Colonic mucosa (tissue), 4 donors: ENCODE measurements at places on chromosomes 7 and 10. TPM values are rescaled to one million over a fixed set of nuclear protein-coding genes. Genes with fewer than 3 reads are reported as not detected.

Gene ELAPOR2
- 11.8 TPM for total RNA-seq

Gene FASTK
- 67.0 TPM for total RNA-seq

DNA sequence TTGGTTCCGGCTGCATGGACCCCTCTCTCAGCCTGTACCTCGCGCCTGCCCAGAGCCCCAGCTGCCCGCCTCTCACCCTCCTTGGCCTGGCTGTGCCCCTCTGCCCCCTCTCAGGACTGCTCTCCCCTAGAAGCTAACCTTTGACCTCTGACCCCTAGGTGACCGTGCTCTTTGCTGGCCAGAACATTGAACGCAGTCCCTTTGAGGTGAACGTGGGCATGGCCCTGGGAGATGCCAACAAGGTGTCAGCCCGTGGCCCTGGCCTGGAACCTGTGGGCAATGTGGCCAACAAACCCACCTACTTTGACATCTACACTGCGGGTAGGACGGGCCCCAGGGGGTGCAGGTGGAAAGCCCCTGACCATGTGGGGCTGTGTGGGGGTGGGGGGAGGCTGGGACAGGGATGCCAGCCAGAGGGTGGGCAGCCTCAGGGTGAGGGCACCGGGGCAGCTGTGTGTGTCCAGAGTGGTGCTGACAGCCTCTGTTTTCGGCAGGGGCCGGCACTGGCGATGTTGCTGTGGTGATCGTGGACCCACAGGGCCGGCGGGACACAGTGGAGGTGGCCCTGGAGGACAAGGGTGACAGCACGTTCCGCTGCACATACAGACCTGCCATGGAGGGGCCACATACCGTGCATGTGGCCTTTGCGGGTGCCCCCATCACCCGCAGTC, 8.0 kb downstream of the FLNC start:
- DNase-seq = no peak

- DNase-seq = no peak
Observed at GRCh38 chr10:95431900-95432342, 129.2 kb downstream of the SORBS1 start.

Gene CREB5
- 0.54 TPM for total RNA-seq

DNA sequence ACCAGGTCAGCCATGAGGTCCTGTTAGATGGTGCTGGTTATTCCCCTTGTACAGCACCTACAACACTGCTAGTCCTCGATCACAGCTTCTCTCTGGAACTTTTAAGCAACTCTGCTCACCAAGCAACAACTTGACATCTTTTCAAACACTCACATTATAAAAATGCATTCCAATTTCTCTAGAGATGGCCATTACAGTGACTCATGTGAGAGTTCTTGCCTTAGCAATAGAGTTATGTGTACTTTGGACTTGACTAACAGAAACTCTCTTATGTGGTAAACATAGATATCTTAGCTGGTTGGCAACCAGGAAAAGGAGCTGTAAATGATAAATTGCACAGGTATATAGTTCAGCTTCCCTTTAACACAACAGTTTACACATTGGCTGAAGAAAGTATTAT, 122.2 kb downstream of the PDE1C start:
- DNase-seq = no peak

Gene SLC13A1
- 0.32 TPM for total RNA-seq

DNA sequence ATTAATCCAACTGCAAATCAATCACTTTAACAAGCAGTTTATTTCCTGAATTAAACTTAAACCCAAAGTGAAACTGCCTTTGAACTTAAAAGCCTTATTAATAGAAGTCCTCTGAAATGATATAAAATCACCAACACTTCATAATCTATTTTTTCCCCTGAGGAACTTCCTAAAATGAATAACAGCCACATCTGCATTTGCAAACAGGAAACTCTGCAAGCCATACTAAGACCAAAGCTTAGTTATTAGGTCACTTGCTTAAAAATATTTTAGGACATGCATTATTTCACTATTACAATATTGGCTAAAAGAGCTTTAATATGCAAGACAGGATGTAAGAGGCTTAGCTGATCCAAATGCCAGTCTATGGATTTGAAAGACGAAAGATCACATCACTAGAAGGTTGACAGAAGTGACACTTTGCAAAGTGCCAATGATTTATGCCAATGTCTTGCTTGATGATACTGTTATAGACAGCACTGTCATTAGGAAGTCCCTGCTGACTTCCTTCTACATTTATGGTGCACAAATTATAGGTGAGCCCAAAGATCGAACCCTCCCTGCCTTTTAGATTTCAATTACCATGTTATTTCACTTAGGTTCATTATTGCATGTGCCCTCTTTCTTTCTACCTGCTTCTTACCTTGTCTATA, 99.9 kb upstream of the SKAP2 start:
- DNase-seq = no peak

DNA sequence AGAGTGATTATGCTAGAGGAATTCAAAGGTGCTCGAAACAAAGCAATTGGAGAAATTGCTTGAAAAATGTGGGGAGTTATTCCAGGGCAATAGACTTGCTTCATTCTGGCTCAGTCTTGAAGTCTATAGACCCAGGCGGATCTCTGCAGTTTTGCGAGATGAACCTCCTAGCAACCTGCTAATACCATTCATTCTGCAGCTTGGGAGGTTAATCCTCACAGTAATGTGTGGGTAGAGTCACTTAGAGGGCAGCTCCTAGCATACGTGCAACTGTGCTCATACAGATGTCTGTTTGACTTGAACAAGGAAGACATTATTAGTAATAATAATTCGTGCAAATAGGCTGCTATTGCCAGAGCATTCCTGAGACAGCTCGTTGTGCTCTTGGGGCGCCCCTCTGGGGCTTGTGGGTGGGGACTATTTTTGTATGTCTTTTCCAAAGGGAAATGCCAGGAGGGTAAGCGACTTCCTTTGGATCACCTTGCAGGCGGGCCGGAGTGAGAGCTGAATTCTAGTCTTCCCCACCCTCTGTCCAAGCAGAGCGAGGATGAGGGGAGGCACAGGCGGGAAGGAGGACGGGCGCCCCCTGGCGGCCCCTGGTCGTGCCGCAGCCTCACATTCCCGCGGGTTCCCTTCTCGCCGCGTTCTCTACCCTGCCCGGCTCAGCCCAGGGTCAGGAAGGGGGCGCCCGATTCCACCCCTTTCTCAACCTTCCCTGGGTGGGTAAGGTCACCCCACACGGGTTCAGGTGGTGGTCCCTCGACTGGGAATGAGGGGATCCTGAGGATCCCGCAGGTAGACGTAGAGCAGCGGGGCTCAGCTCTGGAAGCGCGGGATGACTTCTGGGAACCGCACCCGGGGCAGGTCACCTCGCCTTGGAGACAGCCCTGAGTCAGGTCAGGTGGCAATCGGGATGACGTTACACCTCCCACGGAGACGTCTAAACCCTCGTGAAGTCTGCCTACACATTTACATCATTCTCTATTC, 241.5 kb downstream of the PHTF2 start:
- DNase-seq = peak; percentile 19

DNA sequence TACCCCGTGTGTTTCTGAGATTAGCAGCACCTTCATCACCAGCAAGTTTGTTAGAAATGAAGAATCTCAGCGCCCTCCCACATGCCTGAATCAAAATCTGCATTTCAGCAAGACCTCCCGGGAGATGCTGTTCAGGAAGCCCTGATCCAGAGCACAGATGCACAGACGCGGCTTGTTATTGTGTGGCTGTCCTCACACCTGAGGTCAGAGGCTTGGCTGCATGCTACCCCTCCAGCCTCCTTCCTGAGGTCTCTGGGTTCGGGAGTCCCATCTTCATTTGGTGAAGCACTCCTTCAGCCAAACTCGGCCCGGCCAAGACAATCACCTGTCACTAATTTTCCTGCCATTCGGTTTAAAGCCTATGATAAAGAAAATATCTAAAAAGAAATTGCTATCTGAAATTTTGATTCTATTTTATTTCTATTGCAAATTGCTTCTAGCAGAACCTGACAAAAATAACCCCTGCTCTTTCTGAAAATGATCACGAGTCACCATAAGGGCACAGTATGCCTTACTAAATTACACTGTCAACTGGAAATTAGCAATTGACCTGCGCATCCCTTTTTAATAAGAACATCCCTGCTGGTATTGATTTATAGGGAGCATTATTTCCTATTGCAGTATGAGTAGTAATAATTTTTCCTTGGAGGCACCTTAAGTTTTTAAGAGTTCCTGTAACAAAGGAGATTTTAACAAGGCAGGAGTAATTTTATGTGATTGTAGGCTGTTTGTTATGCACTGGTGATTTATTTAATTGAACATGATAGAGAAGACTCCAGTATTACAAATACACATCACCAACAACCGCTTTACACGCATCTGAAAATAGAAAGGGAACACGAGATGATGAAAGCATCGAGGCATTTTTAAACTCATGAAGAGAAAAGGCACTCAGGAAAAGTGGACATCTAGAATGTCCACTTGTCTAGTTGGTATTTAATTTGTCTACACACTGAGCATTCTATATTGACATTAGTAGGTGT, 49.5 kb downstream of the VSTM2A start:
- DNase-seq = no peak

GRCh38 chr7:91191771-91192170, 72.5 kb upstream of the FZD1 start:
- no peak for DNase-seq

Gene SOSTDC1
- 7.2 TPM for total RNA-seq

DNA sequence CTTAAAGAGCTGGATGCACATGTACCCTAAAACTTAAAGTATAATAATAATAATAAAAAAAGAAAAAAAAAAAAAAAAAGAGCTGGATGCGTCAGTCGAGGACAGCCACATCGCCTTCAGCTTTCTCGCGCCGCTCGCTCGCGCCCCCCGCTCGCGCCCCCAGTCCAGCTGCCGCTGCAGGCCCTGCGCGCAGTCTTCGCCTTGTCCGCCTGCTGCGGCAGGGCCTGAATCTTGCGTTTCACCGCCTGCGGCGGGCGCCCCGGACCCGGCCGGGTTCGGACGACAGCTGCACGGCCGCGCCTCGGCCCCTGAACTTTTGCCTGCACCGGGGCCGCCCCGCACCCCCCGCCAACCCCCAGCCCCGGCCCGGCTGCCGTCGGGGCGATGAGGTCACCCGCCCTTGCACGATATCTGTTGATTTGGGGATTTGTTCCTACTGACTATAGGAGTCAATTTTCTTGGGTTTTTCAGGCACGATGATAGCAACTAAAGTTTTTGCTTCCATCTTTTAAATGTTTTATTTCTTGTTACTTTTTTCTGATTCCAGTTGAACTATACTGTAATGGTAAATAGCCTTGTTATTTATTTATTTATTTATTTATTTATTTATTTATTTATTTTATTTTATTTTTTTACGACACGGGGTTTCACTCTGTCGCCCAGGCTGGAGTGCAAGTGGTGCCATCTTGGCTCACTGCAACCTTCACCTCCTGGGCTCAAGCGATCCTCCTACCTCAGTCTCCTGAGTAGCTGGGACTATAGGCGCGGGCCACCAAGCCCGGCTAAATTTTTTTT, 33.5 kb upstream of the CPN1 start:
- no peak for DNase-seq

- DNase-seq = no peak
Observed at GRCh38 chr10:101452593-101452992, 98.6 kb downstream of the BTRC start.

DNA sequence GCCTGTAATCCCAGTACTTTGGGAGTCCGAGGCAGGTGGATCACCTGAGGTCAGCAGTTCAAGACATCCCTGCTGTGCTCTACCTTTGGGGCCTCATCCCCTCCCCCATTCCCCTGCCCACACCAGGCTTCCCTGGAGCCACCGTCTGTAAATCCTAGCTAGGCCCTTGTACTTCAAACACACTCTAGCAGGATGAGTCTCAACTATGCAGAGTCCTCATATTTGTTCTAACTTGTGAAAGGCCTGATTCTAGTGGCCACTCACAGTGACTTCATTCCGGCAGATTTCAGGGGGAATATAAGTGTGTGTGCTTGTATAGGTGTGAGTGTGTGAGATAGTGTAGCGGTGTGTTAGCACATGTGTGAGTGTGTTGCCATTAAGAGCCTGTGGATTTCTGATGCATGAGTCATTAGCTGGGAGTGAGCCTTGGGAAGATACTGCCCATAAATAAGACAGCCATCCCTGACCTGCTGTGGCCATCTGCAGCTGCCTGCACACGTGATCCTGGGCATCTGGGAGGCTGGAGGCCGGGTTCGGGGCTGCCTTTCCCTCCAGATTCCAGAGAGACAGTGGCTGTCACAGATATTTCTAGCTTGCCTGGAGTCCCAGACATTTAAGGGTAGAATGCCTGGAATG, 1.7 kb upstream of the NEURL1 start:
- DNase-seq = no peak

DNA sequence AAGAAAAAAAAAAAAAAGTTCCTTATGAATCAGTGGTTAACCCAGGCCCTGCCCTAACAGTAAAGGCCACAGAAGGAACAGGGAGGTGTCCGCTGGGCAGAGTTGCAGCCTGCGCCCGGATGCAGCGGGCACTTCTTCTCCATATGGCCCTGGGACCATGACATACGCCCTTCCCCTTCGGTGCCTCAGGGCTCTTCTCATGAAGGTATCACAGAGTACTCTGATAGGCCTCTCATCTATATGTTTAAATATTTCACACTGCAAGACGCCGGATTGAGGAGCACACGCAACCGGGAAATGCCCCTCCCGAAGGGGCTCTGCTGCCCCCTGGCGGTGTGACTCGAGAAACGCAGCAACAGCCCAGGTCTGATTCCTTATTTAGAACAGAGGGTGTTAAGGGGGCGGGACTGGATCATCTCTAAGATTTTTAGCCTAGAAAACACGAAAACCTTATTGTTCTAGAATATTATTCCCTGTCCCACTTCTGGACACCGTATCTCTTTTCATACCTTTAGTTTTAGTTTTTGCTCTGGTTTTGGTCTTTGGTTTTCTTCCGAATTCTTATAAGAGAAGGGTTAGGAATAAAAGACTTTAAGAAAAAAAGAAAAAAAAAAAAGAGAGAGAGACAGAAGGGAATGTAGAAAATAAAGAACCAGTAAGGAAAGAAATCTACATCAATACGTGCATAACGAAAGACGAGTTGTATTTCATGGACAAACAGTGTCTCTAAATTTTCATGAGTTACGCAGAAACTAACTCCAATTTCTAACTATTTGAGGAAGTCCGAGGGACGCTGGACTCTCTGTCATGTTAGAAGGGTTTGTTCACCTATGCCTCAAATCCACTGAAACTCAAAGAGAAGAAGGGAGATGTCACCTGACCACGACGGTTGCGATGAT, 12.0 kb downstream of the DAGLB start:
- DNase-seq = peak; percentile 90

Gene XRCC2
- 1.3 TPM for total RNA-seq

GRCh38 chr7:67413670-67414069, 417.0 kb downstream of the TYW1 start:
- no peak for DNase-seq

Gene FRAT1
- total RNA-seq = 5.0 TPM

- no peak for DNase-seq
Observed at GRCh38 chr10:29146311-29147100, 142.4 kb upstream of the LYZL1 start.

DNA sequence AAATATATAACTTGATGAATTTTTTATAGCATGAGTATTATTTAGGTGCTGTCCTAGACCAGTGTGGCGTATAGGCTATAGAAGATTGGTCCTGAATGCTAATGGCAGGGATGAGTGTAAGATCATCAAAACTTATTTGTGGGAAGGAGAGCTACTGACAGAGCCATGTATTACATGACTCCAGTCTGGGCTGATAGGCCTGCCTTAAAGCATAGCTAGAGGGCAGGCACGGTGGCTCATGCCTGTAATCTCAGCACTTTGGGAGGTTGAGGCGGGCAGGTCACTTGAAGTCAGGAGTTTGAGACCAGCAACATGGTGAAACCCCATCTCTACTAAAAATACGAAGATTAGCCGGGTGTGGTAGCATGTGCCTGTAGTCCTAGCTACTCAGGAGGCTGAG, 198.1 kb upstream of the KLF14 start:
- no peak for DNase-seq

- DNase-seq = no peak
Observed at GRCh38 chr7:38753347-38753746, 122.2 kb upstream of the AMPH start.

- no peak for DNase-seq
Observed at GRCh38 chr10:61634746-61635145, 28.0 kb upstream of the CABCOCO1 start.
